ENCODE measurements at places on chromosomes 6 and 20. TPM values are rescaled to one million over a fixed set of nuclear protein-coding genes. Genes with fewer than 3 reads are reported as not detected.

RIPPLY2 gene
- total RNA-seq: 0.49 TPM

VGLL2 gene
- total RNA-seq: not detected

F13A1 gene
- total RNA-seq: not detected

ARHGAP18 gene
- total RNA-seq: 4.9 TPM

CTCFL gene
- 0.02 TPM for total RNA-seq

WFDC13 gene
- not detected for total RNA-seq

PROKR2 gene
- total RNA-seq: not detected

HLA-DQB2 gene
- not detected for total RNA-seq

POU5F1 gene
- 11.2 TPM for total RNA-seq

DSE gene
- 14.9 TPM for total RNA-seq

ZSCAN9 gene
- total RNA-seq: 6.8 TPM

RIN2 gene
- 22.9 TPM for total RNA-seq

RHAG gene
- not detected for total RNA-seq

TINAG gene
- not detected for total RNA-seq

BICRAL gene
- total RNA-seq: 2.8 TPM

BTN1A1 gene
- total RNA-seq: not detected

ADGRF5 gene
- not detected for total RNA-seq

PAK5 gene
- total RNA-seq: not detected

EIF6 gene
- total RNA-seq: 432 TPM

NKAIN4 gene
- total RNA-seq: 5.2 TPM

SLC17A1 gene
- not detected for total RNA-seq

ATP6V1G2 gene
- 0.93 TPM for total RNA-seq

CENPW gene
- 40.0 TPM for total RNA-seq

RSPO3 gene
- 63.8 TPM for total RNA-seq

KCNQ5 gene
- 1.3 TPM for total RNA-seq

LY6G5B gene
- total RNA-seq: 2.7 TPM

POU3F2 gene
- total RNA-seq: not detected

TREM1 gene
- total RNA-seq: 0.33 TPM

TRIM15 gene
- 0.03 TPM for total RNA-seq

GATA5 gene
- total RNA-seq: 0.66 TPM

TMC2 gene
- not detected for total RNA-seq
